ENCODE measurements at places on chromosomes 5 and 9.
A peak's percentile ranks its signal among the peaks of the same experiment; 100 is the strongest.

- no peak for DNase-seq
Measured at GRCh38 chr9:120921661-120922181, 4.9 kb downstream of the TRAF1 start.

DNA sequence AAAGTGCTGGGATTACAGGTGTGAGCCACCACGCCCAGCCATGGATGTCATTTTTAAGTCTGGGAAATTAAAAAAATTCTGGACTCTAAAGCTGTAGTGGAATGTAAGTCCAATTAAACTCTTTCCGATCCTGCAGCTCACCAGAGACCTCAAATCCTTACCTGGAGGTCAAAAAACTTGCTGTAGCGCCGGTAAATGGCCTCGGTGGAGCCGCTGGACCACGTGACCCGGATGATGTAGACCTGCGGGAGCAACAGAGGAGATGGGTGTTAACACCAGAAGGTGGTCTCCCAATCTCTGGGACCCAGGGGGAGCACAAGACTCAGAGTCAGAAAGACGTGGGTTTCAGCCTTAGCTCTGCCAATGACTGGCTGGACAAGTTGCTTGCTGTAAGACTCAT, 32.1 kb downstream of the SH3PXD2B start:
- no peak for DNase-seq

- DNase-seq = no peak
Measured at GRCh38 chr9:95648225-95648624, 131.5 kb upstream of the PTCH1 start.

DNA sequence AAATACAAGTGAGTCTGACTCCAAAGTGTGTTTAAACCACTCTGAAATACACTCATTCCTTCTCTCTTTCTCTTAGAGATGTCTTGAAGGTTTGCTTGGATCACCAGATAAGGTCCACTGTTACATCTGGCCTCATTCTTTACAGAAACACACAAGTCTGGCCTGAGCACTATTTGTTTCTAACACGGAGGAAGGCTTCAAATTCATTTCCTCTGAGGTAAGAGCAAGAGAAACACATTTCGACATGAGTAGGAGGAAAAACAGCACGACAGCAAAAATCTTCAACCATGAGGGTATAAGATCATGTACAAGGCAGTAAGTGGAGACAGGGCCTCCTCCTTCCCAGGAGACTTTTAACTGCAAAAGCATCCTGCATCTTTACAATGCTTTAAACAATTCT, 8.0 kb downstream of the SIL1 start:
- DNase-seq = peak; percentile 94

DNA sequence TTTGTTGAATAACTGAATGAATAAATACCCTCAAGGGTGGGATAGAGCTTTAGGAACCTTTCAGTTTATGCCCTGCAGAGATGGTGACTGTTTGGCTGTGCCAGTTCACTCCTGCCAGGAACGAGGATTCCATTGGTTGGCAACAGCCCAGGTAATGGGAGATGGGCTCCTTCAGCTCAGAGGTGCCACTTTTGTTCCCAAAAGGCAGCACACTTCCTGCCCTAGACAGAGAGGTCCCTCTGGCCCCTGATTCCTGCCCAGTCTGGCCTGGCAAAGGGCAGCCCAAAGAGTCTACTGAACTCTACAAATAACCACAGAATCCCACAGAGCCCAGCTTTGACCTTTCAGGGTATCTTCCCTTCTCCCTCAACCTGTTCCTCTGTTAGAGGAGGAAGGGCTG, 1.6 kb downstream of the C9orf152 start:
- no peak for DNase-seq

- no peak for DNase-seq
Measured at GRCh38 chr5:180675036-180675635, 25.7 kb upstream of the FLT4 start.

GRCh38 chr5:154205441-154206117, 15.0 kb downstream of the GALNT10 start:
- peak; percentile 51 for DNase-seq

- DNase-seq = peak; percentile 21
Measured at GRCh38 chr9:112548836-112549595, 62.4 kb downstream of the KIAA1958 start.

- no peak for DNase-seq
Measured at GRCh38 chr5:90638878-90639277, 80.3 kb downstream of the ADGRV1 start.

DNA sequence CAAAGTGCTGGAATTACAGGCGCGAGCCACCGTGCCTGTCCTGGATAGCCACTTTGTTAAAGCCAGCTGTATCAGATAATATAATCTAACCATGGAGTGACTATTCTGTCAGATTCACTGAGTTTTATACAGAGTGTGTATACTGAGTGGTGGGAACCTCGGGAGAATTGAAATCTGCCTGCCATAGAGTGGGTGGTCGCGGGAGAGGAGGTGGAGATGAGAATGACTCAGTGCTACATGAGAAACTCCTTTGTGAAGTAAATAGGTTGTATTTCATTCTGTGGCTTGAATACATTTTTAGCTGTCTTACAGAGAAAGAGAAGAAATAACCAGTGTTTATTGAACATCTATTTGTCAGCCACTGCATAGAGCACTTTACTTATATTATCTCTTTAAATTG, 26.4 kb downstream of the ATP6V0E1 start:
- DNase-seq = no peak

GRCh38 chr5:135004376-135004775, 29.7 kb downstream of the PITX1 start:
- DNase-seq = no peak

- peak; percentile 44 for DNase-seq
Measured at GRCh38 chr9:76530458-76531110, 71.6 kb downstream of the GCNT1 start.

- no peak for DNase-seq
Measured at GRCh38 chr5:13348568-13348967, 595.9 kb downstream of the DNAH5 start.

- DNase-seq = no peak
Measured at GRCh38 chr5:8682381-8682780, 813.4 kb downstream of the MTRR start.

DNA sequence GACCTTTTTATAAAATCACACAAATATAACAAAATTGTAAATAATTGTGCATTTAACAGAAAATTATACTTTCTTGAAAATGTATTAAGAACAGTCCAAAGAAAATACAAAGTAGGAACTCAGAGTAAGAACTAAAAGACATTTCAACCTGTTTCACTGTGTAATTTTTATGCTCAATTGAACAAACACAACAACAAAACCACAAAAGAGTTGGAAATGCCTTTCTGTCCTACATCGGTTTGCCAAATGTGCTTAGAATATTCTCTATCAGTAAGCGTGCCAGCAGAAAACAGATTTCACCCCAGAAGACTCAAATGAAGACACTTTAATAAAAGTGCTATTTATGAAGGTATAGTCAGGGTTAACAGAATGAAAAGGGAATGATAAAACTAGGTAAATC, 592.1 kb downstream of the PRELID2 start:
- no peak for DNase-seq

DNA sequence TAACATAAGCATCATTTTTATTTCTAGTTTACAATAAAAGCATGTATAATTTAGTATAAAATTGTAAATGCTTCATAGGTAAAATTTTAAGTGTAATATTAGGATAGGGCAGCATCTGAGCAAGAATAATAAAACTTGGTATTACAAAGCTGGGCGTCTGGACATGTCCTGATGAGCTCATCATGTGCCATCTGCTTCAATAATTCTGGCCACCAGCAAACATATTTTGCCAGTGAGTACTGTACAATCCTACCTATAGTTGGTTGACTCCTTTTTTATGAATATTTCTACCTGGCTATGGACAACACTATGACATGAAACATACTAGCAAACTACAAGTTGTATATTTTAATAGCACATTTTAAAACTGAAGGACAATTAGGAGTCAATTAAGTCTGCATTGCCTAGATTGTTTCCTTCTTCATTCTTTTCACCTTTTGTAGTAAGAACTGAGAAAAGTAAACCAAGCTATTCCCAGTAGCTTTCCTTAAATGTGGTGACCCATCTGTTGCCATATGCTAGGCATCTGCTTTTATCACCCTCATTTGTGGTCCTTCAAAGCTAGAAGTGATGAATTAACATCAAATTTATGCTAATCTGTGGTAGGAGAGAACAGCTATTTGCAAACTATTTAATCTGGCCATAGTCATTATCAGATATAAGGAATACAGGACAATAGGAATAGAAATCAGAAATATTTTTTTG, 23.4 kb downstream of the LURAP1L start:
- no peak for DNase-seq

DNA sequence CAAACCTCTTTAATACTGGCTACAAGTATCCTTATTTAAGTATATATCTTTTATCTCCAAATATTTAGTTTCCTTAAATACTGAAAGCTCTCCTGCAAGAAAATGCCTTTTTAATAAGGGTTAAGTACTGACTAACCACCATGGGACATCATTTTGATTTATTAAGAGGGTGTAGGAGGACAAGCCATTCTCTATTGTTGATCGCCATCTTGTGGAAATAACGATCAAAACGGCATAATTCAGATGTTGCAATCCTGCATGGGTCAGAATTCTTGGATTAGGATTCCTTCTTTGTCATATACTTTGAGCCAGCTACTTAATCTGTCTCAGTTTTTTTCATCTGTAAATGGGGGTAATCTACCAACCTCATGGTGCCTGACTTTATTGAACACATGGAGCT, 28.7 kb upstream of the C5orf46 start:
- peak; percentile 79 for DNase-seq

DNA sequence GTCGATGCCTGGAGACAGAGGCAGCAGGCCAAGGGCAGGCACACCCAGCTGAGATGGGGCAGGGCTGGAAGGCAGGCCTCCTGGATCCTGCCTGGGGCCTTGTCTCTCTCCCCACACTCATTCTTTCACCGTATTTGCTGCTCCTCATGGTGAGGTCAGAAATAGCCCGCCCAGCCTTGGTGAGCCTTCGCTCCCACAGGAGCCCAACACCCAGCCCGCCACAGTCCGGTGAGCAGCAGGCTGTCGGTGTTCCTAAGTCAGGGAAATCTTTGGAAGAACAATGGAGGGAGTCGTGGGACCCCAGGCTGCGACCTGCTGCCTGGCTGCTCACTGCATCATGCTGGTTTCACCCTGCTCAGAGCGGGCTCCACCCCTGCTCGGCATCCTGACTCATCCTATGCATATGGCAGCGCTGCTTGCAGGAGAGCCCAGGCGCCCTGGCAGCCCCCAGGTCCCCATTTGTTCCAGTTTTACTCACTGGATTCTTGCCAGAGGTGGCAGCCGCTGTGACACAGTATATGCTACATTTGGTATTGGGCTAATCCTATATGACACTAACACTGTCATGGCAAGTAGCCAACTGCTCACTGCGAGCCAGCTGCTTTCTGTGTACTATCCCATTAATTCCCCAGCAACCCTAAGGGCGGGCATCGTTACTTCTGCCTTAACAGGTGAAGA, 53.2 kb upstream of the NCS1 start:
- DNase-seq = no peak

- peak; percentile 59 for DNase-seq
Measured at GRCh38 chr5:9644630-9645029, 14.5 kb upstream of the TAS2R1 start.

DNA sequence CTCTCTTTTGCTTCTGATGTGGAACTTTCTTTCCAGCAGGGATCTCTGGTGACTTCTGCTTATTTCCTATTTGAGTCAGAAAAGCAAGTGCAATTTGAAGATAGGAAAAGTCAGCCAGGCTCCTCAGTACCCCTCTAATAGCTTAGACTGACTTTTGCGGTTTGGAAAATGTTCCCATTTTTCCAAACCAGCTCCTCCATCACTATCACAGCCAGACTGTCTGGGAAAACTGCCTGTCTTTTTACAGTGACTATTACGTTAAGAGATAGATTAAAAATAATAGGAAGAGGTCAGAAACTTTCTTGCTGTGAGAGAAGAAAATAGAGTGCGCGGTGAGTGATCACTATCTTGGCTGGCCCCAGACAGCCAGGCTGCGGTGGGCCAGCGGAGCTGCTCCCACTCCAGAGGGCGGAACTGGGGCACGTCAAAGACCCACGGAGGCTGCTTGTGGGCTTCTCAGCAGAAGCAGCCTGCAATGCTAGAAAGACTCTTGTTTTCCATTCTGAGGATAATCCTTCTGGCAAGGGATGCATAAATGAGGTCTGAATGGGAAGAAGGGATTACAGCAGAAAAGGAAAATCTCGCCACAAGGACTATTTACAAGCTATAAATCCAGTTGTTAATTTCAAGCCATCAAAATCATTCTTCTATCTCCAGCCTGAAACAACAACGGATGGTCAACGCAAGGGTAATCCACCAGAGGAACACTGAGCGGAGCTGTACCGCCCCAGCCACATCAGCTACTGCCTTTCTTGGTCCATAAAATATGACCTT, 151.0 kb upstream of the MSX2 start:
- no peak for DNase-seq

DNA sequence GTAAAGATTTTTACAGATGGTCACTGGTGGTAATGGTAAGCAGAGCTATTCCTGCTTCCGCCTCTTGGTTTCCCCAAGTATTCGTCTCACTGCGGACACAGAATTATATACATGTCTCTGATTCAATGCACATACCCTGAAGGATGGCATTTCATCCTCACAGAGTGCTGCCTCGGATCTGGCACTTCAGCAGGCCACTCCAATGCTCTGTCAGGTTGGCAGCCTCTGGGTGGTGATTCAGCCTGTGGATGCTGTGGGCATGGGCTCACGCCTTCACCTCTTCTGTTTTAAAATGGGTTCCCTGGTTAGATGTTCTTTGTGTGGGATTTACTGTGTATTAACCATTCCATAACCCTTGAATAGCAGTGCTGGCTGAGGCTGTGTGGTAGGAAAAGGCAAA, 182.6 kb upstream of the ZNF608 start:
- no peak for DNase-seq

DNA sequence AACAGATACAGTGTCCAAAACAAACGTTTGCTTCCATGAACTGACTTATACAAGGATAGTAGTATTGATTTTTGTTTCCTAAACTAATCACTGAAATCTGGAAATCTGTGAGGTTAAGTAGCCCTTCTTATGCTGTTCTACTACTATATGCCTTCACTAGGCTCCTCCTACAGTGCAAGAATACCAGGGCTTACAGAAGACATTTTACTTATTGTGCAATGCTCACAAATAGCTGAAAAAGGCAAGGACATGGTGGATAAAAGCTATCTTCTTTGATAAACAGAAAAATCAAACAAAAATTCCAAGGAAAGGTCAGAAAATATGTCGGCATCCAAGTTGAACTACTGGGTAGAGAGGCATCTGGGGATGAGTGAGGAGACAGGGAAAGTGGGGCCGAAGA, 61.9 kb downstream of the OXCT1 start:
- DNase-seq = peak; percentile 22

GRCh38 chr5:109769597-109770291, 80.0 kb downstream of the MAN2A1 start:
- DNase-seq = no peak
